Fibroblast of pulmonary artery (primary cell): ENCODE measurements at places on chromosomes 5 and 9.
A peak's percentile ranks its signal among the peaks of the same experiment; 100 is the strongest.

- DNase-seq = peak; percentile 63
These were observed 307.8 kb downstream of the NR2F1-AS1 start for GRCh38 chr5:93273176-93273575.

DNA sequence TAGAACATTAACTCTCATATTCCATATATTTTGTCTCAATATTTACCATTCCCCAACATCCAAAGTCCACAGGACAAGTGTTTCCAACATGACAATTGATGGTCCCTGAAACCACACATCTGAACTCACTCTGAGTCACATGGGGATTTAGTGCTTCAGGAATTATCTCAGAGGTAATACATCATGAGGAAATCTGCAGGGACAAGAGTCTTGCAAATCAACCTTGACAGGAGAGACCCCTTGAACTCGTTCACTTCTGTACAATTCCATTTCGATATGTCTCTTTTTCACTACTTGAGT is 119.7 kb upstream of the ABCA1 start:
- DNase-seq = no peak

- no peak for DNase-seq
These were observed 93.2 kb downstream of the PAX5 start for GRCh38 chr9:36940881-36941280.

DNA sequence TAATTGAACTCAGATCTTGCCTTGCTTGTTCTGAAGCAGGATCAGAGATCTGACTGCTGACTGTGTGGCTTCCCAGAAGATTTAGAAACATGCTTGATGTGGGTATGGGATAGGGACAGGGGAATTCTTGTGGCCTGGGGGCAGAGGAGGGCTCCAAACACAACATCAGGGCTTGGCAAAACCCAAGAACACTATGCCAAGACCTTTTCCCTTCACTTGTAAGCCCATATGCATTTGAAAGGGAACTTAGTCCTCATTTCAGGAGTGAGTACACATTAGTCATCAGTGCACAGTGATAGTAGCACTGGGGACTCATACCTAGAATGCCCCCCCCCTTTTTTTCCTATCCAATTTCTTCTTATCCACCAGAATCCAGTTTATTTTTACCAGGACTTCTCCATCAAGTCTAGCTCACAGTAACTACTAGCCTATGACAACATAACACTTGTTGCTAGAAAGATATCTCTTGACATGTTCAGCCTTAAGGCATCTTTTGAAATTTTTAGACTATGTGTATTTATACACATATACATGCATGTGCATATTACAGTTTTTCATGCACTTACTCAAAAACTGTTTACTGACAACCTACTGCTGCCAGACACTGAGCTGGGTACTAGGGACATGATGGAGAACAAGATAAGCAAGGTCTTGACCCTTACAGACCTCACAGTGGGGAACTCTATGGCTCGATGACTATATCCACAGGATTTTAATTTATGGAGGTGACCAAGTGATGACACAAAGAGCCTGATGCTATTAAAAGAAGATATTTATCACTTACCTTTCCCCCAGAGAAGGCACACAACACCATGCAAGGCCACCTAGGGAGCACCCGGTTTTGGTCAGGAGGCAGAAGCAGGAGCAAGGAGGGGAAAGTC is 158.3 kb upstream of the MAP3K1 start:
- peak; percentile 5 for DNase-seq

- DNase-seq = no peak
These were observed 53.9 kb upstream of the PTCH1 start for GRCh38 chr9:95570646-95571045.

GRCh38 chr5:380701-381309 is 59.3 kb downstream of the AHRR start:
- DNase-seq = peak; percentile 45

DNA sequence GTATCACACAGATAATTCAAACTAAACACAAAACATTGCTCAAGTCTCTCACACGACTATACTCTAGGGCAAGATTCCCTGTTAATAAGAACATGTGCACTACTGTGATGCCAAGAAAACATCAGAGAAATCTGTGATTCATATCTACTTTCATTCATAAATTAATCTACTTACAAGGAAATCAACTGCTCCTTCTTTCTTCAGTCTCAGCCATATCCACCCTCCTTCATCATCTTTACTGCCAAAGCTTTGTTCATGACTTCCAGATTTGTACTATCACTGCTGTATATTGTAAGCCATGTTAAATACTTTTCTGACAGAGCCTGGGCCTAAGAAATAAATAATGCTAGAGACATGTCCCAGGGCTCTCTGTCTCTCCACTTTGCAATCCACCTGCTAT is 35.1 kb downstream of the CTNNAL1 start:
- DNase-seq = no peak

- DNase-seq = no peak
These were observed 229.2 kb upstream of the FAM174A start for GRCh38 chr5:100306000-100306399.

DNA sequence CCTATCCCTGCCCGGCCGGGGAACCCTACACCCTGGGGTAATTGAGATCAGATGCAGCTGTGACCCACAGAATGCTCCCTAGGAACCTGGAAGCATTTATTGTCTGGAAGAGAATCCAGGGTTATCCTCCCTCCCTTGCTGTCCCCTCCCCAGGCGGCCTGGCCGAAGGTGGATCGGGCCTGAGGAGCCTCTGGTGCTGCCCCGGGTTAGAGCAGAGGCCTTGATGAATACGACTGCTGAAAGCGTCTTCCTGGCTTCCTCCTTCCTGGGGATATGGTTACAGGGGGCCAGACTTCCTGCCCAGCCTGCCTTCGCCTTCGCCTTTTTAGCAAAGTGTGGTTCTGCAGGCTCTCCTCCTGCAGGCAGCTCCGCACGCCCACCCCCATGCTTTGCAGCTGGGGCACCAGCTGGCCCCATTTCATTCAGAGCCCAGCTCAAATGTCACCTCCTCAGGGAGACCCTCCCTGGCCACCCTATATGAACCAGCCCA is 22.5 kb upstream of the PTGS1 start:
- DNase-seq = no peak

GRCh38 chr9:89839952-89840351 is 235.1 kb downstream of the GADD45G start:
- DNase-seq = no peak

DNA sequence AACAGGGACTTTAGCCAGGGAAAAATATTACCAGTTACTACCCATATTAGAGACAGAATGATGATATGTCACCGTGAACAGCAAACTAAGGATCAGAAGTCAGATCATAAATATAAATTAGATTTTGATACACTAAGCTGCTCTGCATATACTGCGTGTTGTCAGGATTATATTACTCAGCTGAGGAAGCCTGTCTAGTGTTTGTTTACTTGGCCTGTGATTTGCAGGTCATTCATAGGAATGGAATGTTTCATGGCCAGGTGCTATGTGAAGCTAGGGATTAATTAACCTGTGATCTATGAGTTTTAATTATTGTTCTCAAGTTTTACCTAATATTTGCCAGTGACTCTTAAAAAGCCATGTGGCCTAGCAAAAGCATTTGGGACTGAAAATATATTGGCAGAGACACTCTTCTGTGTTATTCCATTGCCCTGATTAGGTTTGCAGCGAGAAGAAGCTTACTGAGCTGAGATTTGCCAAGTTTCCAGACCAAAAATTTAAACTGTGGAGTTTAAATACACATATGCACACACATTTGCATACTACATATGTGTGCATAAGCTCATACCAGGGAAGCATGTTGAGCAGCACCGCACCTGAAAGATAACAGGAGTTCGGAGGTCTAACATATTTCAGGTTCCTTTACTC is 496.3 kb upstream of the GRIA1 start:
- DNase-seq = no peak

GRCh38 chr5:133114933-133115310 is 63.1 kb downstream of the HSPA4 start:
- no peak for DNase-seq

DNA sequence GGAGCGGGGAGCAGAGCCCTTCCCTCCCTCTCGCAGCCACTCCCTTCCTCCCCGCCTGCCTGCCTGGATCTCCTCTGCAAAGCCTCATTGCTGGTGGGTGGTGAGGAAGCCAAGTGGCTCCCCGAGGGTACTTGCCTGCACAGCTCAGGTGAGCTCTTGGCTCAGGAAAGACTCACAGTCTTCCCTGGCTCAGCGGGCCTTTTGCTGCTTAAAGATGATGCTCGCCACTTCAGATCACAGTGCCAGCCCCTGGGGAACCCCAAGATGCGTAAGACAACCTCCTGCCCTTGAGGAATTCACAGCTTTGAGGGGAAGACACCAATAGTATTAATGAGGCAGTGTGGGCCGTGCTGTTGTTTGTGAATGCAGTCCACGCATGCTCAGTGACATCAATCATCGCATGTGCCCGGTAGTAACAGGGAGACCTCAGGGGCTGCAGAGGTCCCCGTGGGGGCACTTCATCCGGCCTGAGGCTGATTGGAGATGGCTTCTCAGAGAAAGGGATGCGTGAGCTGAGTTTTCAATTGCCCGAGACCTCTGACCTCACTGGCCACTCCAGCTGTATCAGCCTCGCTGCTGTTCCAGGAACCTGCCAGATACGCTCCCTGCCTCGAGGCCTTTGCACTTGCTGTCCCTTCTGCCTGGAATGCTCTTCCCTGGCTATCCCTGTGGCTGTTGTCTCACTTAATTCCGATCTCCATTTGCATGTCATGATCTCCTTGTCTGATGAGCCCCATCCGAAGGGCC is 36.8 kb downstream of the ERGIC1 start:
- DNase-seq = no peak

- DNase-seq = no peak
These were observed 5.3 kb downstream of the SLC12A7 start for GRCh38 chr5:1106385-1107166.

DNA sequence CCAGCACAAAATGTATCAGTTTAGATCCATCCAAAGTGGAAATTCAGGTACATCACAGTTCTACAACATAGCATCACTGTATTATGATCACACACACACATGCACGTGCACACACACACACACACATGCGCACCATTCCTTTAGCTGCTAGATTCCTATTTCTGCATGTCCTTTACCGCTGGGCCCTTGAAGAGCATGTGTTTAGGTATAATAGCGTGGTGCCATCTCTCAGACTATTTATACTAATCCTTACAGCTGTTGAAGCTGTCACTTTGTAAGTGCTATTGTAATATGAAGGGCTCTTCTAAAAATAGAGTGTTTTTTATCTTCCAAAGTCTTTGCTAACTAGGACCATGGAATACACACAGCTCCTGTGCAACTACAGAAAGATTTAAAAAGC is 308.8 kb upstream of the TRPC7 start:
- no peak for DNase-seq

- peak; percentile 92 for DNase-seq
These were observed 54.4 kb downstream of the ANKH start for GRCh38 chr5:14816999-14817761.

DNA sequence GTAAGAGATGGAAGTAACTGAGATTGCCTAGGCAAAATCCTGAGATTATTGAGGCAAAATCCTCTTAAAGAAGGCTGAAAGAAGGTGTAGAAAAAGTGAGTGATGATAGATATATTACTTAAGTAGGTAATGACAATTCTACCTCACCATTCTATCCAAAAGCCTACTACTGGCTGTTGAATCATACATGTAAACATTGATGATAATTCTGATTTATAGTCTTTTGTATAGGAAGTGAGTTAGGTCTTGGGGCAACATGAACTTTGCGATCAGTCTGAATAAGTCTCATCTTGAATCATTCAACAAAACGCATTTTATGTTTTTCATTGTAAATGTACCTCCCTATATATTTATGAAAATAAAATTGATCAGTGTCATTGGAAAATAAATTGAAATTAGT is 99.6 kb downstream of the PARP8 start:
- no peak for DNase-seq

- no peak for DNase-seq
These were observed 217.6 kb downstream of the NPR3 start for GRCh38 chr5:32928761-32929160.

DNA sequence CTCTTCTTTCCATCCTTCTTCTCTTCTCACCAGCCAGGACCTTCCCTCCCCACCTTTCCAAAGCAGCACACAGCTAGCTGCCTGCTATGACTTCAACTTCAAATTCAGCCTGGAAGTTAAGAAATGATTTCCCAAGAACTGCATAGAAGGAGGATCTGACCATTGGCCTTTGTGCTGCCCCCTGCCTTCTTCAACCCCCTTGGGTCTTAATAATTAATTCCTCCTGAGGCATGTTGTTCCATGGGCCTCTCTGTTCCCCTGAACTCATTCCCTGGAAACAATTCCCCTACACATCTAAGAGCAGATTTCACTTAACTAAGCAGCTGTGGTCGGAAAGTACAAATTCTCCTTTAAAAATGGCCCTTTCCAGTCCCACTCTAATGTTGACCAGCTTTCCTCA is 62.4 kb downstream of the ADAMTS12 start:
- DNase-seq = no peak

GRCh38 chr5:93250424-93250823 is 330.6 kb downstream of the NR2F1-AS1 start:
- DNase-seq = peak; percentile 42

DNA sequence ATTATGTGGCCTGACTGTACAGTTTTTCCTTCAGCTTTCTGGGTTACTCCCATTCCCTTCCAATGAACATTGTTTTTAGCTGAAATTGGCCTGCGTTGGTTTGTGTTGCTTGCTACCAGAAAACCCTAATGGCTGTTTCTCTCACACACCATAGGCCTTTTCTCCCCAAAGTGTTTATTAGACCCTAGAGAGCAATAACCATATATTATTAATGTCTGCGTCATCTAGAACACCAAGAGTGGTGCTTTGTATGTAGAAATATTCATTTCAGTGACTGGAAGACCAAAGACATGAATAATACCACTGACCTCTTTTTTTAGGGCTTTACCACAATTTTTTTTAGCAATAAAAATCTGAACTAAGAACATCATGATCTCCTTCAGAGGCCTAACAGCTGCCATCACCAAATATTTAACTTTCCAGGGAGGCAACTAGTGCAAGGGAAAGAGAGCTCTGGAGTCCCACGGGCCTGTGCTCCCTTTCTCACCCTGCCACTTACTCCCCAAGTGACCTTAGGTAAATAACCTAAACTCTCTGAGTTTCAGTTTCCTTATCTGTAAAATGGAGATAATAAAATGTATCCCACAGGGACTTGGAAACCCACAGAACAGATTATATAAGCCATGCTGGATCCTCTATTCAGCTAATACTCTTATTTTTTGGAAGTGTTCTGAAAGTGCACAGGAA is 201.9 kb upstream of the ISL1 start:
- DNase-seq = no peak

DNA sequence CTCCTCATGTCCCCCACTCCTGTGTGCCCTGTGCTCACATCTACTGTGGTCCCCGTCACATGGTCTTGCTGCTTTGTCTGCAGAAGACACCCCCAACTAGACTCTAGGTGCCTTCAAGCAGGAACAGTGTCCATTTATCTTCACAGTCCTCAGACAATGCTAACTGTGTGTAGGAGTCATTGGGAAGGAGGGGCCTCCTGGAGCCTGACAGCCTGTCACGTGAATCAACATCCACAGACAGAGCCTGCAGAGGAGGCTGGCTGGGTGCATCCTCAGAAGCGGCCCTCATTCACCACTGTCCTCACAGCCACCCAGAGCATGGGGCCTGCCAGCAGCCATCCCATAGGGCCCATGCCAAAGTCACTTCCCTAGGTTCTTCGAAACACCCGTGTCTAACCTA is 98.7 kb downstream of the MED10 start:
- DNase-seq = no peak
